ENCODE measurements at places on chromosomes 13 and 19.

DNA sequence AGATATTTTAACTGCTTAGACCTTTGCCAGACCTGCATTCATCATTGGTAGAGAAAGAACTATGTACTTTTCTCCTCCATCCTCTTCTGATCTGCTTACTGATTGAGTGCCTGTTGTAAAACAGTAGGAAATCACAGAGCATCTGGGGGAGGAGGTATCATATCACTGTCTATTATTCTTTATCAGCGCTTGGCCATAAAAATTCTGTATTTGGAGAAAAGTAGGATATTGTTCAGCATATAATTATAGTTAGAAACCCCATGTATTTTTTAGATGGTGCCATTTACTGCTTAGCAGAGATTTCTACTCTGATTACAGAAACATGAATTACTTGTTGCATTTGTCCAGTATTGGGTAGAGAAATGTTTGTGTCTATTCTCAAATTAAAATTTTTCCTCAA lies 62.4 kb downstream of the URI1 start:
- DNase-seq, result no peak

GRCh38 chr19:19539698-19540063 lies 1.6 kb downstream of the CILP2 start:
- no peak for DNase-seq

DNA sequence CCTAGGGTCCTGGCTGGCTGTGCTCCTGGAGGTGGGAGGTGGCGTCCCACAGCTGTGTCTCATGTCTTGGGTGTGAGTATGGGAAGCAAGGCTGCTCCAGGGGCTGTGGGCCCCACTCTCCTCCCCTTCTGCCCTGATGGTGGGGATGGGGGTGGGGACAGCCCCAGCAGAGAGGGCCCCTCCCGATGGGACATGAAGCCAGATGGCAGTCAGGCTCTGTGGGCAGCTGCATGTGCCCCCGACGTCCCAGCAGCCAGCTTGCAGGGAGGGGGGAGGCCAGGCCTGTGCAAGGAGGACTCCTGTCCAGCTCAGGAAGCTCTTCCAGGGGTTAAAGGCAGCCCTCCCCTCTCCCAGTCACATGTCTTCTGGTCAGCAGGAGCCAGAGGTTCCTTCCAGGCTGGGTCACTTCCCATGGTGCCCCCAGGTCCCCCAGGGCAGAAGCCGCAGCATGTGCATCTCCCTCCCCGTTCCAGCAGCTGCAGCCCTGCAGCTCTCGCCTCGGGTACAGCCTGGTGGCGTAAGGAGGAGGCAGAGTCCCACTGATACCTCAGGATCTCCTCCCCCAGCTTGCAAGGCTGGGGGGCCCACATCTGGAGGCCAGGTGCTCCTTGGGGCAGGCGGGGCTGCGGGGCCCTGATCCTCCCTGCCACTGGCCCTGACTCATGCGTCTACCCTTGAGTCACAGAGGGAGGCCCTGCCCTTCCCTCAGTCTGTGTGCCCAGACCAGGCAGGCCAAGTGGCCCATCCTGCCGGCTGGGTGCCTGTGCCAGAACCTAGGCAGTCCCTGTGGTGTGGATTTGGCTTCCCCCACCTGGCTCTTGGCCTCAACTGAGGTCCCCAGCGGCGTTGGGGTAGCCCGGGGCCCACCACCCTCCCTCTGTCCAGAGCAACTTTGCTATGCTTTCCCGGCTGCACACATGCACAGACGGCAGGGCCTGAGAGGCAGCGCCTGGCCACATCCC lies 13.0 kb downstream of the YIPF2 start:
- no peak for DNase-seq

DNA sequence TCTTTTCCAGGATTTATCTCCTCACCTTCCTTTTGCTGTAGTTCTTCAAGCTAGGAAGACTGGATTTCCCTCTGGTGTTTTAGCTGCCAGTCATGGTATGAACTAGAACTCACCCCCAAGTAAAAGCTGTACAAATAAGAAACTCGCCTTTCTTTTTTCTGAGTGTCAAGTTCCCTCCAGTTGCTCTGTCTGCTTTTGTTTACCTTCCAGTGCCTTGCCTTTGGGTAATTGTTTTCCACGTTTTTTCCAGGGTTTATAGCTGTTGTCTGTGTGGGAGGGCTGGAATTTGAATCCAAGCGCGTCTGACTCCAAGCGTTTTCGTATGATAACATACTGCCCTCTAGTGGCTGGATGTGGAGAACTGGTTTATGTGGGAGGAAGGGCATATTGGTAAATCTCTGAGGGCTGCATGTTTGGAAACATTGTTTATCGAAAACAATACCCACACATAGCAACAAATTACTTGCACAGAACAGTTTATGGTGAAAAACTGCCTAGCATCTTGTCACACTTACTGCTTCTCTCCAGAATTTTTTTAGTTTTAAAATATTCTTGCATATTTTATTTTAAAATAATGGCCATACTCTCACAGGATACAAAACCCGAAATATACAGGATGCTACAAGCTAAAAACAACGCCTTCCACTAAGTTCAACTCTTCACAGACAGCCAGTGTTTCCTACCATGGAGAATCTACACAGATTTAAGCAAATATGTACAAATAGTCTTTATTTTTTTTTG lies 19.2 kb downstream of the RCN3 start:
- DNase-seq, result peak; percentile 49

DNA sequence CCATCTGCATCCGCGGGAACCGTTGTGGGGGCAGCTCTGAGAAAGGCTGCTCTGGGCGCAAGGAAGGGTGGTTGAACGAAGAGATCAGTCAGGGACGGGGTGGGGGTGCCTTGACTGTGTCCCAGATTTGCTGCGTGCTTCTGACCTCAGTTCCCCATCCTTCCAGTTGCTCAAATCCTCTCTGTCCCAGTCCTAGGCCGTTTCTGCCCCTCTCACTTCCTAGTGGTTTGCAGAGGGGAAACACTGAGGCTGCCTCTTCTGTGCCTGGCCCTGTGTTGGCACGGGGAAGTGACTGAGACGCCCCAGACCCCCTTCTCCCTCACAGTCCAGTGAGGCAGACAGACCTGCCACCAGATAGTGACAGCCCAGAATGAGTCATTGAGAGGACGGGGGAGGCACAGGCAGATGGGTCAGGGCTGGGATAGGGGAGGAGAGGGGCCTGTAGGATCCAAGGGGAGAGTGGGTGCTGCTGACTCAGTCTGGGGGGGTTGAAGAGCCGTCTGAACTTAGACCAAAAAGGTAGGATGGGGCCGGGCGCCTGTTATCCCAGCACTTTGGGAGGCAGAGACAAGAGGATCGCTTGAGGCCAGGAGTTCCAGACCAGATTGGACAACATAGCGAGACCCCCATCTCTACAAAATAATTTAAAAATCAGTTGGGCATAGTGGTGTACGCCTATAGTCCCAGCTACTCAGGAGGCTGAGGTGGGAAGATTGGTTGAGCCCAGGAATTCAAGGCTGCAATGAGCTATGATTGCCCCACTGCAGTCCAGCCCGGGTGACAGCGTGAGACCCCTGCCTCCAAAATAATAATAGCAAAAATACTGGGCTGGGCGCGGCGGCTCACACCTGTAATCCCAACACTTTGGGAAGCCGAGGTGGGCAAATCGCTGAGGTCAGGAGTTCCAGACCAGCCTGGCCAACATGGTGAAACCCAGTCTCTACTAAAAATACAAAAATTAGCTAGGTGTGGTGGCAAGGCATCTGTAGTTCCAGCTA lies 26.5 kb downstream of the NUMBL start:
- DNase-seq, result peak; percentile 18

GRCh38 chr19:31511696-31512095 lies 162.5 kb upstream of the TSHZ3 start:
- no peak for DNase-seq

DNA sequence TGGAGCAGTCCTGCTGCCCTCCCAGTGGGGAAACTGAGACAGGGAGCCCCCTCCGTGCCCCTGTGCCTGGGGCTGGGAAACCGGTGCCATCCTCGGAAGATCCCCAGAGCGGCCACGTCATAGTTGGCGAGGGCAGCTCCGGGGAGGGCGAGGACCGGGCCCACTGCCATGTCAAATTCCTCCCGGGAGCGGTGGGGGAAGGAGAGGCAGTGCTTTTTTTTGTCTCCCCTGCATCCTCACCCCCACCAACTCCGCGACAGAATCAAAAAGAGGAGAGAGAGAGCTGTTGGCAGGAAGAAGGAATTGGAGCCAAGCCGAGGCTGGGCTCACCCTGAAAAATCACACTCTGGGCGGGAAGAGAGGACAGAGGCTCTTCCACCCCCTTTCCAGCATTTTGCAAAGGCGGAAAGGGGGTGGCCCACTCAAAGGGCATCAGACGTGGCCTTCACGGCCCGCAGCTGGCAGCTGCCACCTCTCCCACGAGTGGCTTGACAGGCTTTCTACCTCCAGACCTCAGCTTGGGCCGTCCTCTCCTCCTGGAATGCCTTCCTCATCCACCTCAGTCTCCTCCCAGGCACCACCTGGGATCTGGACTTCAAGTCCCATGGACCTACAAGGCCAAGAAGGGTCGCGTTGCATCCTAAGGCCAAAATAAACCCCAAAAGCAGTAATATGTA lies 19.6 kb upstream of the NFIC start:
- DNase-seq, result no peak

GRCh38 chr13:108558489-108558888 lies 70.9 kb upstream of the MYO16 start:
- DNase-seq, result no peak

GRCh38 chr19:7902796-7903243 lies 857 bp upstream of the MAP2K7 start:
- no peak for DNase-seq

DNA sequence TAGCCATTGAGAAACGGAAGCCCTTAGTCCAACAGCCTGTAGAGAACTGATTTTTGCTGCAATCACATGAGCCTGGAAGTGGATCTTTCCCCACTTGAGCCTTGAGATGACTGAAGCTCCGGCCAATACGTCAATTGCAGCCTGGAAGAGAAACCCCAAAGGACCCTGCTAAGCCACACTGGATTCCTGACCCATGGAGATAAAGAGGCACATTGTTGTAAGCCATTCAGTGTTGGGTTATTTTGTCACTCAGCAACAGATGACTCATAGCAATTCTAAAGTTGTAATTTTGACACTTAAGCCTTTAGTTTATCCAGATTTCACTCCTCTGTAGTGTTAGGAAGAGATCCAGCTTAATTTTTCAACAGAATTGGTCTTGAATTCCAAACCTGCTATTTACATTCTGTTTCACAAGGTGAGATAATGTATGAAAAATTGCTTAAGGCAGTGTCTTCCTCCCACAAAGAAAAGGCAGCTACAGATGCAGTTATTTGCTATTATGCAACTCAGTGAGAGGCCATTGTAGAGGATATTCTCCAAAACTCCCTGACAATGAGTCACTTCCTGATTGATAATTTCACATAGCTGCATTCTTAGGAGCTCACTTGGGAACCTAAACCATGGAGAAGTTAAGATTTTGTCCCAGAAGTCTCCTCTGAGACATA lies 59.4 kb upstream of the TSHZ3 start:
- no peak for DNase-seq

DNA sequence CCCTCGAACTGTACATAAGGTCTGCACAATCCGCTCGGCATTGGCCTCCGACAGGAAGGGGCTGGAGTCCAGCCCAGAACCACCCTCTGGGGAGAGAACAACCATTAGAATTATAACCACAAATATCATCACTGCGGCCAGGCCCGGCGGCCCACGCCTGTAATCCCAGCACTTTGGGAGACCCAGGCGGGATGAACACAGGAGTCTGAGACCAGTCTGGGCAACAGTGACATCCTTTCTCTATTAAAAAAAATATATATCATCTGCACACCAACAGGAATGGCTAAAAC lies 11.4 kb downstream of the COQ8B start:
- no peak for DNase-seq

DNA sequence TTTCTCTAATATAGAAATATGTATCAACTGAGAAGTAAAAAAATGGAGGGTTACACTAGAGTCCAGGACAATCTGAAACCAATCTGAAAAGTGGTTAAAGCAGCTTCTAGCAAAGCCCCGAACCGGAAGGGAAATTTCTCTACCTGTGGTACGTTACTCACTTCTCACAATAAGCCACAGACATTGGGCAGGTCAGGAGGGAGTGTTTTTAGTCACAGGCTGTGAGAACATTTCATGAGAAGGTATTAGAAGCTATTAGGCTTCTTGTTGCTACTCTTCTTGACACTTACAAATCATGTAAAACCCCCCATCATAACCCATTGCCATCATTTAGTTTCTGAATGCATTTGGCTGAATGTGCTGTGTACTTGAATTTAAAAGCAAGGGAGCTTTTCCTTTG lies 120.9 kb downstream of the NUFIP1 start:
- DNase-seq, result no peak

DNA sequence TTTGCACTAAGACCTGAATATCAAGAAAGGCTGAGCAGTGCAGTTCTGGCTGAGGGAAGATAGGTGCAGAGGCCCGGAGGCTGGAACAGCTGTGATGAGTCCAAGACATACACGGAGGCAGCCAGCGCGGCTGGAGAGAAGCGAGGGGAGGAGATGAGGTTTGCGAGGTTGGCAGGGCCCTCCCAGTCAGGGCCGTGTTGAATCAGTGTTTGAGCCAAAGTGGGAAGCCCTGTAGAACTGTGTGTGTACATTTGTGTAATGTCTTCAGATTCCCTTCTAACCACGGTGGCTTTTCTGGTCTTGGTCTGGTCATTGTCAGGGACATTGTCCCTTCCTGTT lies 34.9 kb downstream of the PAK4 start:
- DNase-seq, result no peak

- DNase-seq, result no peak
Measured at GRCh38 chr19:9039728-9040127, 29.5 kb upstream of the MUC16 start.

DNA sequence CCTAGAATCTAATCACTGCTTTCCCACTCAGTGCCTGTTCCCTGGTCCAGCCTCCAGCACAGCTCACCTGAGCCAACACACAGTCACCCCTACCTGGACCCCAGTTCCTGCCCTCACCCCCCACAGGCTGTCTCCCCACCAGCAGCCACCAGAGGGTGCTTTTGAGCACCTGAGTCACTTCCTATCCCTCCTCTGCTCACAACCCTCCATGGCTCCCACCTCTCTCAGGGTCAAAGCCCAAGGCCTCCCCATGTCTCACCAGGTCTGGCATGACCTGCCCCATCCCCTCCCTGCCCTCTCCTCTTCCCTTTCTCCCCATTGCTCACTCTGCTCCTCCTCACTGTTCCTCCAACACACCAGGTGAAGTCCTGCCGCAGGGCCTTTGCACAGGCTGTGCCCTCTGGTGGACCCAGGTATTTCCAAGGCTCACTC lies 7.1 kb upstream of the DPP9 start:
- DNase-seq, result peak; percentile 47

GRCh38 chr19:46351241-46352041 lies 4.6 kb downstream of the PPP5C start:
- no peak for DNase-seq

DNA sequence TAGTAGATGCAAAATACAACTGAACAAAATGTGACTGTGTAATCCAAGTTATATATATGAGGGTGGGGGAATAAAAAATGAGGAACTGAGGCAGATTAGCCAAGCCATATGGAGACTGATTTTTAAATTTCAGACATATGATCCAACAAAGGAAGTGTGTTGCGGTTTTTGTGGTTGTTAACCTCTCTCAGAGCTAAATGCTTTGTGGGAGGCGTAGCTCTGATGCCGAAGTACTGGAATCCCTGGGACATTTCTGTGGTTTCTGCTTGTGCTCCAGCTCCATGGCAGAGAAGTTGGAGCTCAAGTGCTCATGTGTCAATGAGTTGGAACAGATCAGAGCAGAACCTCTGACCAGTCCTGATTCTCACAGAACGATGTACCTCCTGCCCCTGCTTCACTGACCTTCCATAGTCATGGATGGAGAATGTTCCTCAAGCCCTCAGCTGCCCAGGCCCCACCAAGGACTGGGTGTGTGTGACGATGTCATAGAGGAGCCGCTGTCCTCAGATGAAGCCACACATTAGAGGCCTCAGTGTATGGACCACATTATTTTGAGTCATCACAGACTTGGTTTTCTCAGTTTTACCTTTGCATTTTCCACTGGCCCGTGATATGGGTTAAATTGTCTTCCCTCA lies 107.6 kb downstream of the SOX1 start:
- DNase-seq, result no peak

GRCh38 chr19:33399081-33399744 lies 25.7 kb downstream of the CEBPG start:
- no peak for DNase-seq
